ENCODE measurements at places on chromosomes 1 and 21.
A peak's percentile ranks its signal among the peaks of the same experiment; 100 is the strongest.

DNA sequence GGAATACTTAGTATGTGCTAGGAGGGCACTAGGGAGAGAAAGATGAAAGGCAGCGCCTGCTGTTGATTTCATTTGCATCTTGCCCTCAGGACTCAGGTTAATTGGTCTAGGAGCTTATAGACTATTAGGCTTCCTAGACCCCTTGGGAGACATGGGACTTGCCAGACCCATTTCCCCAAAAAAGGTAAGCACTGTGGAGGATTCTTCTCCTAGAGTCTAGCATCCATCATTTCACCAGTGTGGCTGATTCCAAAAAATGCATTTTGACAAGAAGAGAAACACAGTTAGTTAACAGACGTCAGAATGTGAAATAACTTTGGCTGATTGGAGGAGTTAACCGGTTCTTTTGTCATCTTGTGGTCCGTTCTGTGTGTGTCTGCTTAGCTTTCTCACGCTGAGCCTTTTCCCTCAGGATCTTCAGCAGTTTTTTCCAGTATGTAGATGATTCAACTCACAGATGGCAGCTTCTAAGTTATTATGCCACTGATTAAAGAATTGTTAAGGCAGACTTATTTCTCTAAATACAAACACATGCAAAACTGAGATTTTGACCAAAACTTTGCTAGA lies 108.8 kb downstream of the KIF26B start:
- no peak for DNase-seq

DNA sequence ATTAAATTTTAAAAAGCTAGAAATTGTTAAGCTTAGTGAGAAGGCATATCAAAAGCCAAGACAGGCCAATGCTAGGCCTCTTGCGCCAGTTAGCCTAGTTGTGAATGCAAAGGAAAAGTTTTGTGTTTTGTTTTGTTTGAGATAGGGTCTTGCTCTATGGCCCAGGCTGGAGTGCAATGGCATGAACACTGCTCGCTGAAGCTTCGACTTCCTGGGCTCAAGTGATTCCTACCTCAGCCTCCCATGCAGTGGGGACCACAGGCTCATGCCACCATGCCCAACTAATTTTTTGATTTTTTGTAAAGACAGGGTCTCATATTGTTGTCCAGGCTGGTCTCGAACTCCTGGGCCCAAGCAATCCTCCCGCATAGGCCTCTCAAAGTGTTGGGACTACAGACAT lies 40.3 kb downstream of the TRIM33 start:
- DNase-seq = no peak

DNA sequence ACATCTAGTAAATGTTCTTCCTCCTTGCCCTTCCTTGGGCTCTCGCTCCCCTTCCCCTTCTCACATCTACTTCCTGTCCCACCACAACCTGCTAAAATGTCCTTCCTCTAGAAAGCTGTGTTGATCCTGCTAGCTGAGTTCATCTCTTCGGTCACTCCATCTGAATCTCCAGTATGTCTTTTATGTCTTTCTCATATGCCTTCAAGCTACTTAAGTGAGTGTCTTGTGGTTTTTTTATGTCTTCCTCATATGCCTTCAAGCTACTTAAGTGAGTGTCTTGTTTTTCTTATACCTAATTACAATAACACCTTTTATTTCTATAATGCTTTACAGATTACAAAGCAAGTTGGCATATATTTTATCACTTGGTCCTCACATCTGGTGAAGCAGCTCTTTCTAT lies 33.9 kb downstream of the CSF1 start:
- no peak for DNase-seq

DNA sequence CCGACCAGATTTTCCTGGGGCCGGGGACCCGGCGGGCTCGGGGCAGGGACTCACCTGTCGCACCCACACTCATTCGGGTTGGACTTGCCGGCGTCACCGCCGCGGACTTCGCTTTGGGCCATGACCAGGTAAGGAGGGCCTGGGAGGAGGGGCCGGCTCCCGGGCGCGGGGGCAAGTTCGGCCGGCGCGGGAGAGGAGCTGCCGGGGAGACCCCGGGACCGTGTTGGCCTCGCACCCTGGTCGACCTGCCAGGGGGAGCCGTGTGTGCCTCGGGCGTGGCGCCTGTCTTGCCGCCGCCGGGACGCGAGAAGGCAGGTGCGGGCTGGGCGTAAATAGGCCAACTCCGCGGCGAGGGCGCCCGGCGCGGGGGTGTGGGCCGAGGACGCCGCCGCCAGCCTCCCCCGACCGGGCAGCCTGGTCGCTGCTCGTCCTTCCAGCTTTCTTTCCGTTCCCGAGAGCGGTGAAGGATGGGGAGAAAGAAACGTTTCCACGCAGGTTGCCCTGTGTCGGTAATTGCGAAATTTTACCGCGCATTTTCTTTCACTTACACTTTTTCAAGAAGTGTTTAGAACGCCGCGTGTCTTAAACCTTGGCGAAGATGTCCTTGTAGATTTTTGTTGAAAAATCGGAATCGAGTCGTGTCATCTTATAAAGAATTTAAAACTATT lies 558 bp downstream of the USP1 start:
- DNase-seq = no peak

- no peak for DNase-seq
Measured at GRCh38 chr1:55586771-55587170, 371.6 kb upstream of the USP24 start.

DNA sequence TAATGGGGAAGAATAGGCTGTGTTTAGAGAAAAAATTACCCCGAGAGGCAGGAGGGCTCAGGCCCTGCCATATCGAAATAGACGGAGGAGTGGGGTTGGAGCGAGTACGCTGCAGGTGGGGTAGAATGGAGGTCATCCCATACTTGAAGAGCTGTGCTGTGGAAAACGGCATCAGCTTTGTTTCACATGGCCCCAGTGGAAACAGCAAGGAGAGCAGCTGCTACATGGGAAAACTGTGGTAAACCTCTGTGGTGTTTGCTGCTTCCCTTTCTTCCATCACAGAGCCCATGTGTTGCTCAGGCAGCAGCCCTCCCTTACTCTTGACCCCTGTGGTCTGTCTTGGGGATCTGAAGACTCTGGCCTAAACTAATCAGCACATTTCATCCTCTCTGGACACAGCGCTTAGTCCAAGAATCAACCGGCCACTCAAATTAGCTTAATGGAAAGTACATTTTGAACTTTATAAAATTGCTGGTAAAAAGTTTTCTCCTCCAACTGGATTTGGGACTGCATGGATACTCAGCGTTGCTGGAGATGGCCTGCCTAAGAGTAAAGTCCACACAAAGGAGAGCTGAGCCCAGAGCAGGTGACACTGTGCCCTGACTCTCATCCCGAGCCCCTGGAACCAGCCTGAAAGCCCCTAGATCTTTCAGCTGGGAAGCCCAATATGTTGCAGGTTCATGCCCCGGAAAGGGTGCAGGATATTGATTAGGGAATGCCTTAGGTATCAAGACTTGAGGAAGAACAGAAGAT lies 127.1 kb upstream of the GADD45A start:
- no peak for DNase-seq

DNA sequence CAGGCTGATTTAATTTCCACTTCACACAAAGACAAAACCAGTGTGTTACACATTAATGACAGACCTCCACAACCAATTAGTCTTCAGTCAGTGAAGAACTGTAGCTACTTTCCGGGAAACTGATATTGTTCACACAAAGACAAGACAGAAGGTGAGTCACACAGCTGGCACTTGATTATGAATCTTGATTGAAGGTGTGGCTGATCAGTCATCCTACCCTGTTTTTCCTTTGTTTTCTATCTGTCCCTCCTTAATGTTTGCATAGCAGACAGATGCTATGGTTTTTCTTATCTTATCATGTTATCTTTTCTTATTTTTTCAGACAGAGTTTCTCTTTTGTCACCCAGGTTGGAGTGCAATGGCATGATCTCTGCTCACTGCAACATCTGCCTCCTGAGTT lies 185.1 kb upstream of the GREM2 start:
- DNase-seq = no peak

GRCh38 chr1:208174731-208175507 lies 69.3 kb downstream of the PLXNA2 start:
- DNase-seq = no peak

DNA sequence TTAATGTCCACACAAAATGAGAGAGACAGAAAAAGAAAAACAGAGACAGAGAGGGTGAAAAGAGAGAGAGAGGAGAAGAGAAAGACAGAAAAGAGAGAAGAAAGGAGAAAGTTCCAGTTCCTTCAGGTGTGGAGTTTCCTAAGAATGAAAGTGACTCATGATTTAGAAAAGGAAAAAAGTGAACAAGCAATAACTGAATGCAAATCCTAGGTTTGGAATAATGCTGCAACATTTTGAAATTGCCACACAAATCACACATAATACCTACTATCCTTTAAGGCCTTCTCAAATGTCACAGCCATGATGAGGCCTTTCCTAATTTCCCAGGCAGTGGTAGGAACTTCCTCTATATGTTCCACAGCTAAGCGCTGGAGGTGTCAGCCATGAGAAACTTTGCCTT lies 31.5 kb upstream of the XPR1 start:
- DNase-seq = no peak

- no peak for DNase-seq
Measured at GRCh38 chr1:160605205-160605604, 25.9 kb upstream of the CD84 start.

GRCh38 chr21:38910390-38911067 lies 104.8 kb downstream of the ETS2 start:
- no peak for DNase-seq

- DNase-seq = no peak
Measured at GRCh38 chr21:42455754-42456440, 40.1 kb downstream of the RSPH1 start.

GRCh38 chr1:94562519-94563260 lies 21.1 kb upstream of the F3 start:
- DNase-seq = peak; percentile 44

DNA sequence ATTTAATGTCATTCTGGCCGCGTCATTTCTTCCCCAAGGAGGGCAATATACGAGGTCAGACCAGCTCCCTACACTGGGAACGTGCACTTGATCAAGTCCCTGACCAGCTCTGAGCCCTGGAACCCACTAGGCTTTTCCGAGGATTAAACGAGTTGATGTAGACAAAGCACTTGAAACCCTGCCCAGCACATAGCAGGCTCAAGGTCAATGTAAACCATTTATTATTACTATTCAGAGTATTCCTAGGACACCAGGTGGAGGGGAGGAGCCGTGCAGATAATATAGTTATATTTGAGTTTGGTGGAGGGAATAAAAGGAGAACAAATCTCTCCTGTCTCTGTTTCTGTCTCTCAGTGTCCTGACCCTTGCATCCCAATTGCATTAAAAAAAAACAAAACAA lies 174.1 kb upstream of the IGSF21 start:
- no peak for DNase-seq

GRCh38 chr21:43311301-43311817 lies 115.6 kb downstream of the SIK1 start:
- peak; percentile 74 for DNase-seq

DNA sequence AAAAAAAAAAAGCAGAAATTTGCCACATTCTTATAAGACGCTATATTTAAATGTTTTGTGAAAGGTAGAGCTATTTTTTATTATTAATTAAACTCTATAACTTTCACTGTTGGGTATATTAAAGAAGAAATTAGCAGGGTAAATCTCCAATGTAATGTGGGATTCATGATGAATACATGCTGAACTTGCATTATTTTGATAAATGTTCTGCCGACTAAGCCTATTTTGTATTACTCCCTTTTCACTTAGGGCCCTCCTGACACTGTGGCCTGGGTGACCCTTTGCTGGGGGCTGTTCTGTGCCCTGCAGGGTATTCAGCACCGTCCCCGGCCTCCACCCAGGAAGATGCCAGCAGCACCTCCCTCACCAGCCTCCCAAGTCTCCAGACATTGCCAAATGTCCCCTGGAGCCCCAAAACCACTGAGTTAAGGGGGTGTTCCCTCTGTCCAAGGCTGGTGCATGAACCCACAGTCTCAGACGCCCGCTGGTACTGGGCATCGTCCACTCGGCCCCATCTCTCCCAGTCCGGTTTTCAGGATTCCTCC lies 22.5 kb downstream of the RSPH1 start:
- no peak for DNase-seq

- DNase-seq = no peak
Measured at GRCh38 chr1:245807306-245807705, 652.5 kb downstream of the KIF26B start.

GRCh38 chr1:82565546-82565945 lies 764.8 kb downstream of the ADGRL2 start:
- peak; percentile 31 for DNase-seq
